ENCODE measurements at places on chromosomes 16 and 17.

DNA sequence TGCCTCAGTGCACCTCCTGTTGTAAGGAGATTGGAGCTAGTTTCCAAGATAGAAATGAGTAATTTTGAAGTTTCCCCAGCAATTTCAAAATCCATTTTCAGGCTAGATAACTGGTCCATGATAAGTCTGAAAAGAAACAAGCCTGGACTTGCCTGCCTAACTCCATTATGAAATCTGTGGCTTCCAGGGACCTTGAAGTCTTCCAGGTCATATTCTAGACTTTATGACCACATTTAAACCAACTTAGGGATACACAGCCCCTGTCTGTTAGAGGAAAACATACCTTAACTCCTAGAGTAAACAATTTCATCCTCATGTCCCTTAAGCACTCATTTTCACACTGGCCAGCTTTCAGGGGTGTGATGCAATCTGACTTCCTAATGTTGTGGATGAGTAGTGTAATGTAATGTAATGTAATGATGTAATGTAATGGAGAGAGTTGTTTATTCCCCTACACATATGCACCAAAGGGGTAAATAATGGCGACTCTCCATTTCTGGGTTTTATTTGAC, 96.7 kb upstream of the FAM20A start:
- no peak for DNase-seq

DNA sequence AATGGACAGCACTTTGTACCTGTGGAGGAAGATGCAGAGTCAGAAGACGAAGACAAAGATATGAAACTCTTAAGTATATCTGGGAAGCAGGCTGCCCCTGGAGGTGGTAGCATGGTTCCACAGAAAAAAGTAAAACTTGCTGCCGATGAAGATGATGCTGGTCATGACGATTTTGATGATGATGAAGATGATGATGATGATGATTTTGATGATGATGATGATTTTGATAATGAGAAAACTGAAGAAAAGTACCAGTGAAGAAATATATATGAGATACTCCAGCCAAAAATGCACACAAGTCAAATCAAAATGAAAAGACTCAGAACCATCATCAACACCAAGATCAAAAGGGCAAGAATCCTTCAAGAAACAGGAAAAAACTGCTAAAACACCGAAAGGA, 268.5 kb upstream of the EEF2KMT start:
- DNase-seq, result no peak

DNA sequence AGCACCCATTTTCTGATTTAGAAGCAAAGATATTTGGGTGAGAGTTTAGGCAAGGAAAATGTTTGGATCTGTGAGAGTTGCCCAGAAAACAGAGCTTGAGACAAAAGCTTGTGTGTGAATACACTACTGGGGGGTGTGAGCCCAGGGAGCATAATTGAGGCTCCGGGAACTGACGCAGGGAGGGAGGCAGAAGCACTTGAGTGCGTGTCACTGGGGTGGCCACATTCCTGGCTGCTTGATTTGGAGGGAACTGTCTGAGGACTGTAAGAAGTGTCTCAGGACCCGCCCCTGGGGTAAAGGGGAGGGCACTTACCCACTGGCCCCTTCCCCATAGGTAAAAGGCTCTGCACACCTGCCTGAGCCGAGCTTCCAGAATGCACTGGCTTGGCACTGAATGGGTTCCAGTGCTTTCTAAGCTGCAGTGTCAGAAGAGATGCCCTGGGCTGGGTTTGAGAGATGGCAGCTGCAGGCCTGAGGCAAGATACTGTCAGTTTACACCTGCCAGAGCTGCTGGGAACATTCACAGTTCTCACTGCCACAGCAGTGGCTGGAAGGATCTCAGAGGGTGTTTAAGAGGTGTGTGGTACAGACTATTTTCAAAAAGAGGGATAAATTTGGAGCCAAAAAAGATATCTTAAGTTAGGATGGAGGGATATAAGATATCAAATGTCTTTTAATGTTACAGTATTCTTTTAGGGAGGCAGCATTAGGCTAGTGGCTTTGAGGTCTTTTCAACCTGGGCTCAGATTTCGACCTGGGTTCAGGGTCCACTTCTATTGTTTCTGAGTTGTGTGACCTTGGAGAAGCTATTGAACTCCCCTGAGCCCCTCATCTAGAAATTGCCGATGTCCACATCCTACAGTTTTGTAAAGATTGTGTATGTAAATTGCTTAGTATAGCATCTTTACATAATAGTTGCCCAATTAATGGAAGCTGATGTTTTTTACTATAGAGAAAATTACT, 6.9 kb upstream of the TEX2 start:
- DNase-seq, result no peak

GRCh38 chr17:67312265-67312664, 54.1 kb downstream of the PSMD12 start:
- no peak for DNase-seq

DNA sequence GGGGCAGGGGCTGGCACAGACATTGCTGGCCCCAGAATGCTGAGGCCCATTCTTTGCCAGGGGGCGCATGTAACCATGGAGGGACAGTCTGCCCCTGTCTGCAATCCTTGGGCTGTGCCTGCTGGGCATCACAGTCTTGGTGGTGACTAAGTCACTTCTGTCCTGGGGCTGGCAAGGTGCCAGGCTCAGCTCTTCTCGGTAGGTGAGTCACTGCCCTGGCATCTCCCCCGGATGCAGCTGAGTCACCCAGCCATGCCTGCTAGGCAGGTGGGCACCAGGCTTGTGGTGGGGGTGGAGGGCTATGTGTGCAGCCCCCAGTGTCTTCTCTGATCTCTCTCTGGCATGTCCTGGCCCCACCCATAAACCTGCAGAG, 5.6 kb downstream of the RARA start:
- DNase-seq, result no peak

DNA sequence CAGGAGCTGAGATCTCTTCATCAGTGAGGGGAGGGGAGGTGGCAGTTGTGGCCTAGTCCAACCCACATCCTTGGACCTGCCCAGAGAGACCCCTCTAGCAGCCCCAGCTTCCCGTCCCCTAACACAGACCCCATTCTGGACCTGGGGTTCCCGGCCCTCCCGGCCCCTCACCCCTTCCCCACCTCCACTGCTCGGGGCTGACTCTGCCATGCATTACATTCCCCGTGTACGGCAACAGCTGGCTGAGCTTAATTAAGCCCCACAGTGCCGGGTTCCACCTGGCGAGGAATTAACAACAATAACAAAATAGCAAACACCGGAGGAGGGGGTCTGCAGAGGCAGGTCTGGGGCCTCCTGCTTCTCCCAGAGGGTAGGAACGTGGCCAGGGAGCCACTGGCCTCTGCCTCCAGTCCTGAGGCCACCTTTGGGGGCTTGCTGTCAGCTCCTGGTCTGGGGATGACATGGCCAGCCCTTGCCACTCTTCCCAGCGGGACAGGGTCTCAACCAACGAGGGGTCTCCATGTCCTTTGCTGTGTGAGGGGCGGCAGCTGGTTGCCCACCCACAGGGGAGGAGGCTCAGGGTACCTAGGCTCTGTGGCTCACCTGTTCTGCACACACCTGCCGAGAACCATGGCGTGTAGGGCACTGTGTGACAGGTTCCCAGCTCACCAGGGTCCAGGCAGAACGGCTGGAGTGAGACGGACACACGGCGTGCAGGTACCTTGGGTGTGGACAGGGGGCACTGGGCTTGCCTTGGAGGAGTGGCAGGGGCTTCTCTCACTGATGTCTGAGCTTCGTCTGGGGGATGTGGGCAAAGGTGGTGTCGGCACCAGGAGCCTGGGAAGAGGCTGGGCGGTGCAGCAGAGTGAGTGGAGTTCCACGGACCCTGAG, 46.9 kb upstream of the CBFA2T3 start:
- DNase-seq, result no peak

GRCh38 chr16:14416184-14416583, 213.9 kb downstream of the PARN start:
- no peak for DNase-seq

GRCh38 chr16:30761427-30761927, 385 bp downstream of the CFAP119 start:
- no peak for DNase-seq

DNA sequence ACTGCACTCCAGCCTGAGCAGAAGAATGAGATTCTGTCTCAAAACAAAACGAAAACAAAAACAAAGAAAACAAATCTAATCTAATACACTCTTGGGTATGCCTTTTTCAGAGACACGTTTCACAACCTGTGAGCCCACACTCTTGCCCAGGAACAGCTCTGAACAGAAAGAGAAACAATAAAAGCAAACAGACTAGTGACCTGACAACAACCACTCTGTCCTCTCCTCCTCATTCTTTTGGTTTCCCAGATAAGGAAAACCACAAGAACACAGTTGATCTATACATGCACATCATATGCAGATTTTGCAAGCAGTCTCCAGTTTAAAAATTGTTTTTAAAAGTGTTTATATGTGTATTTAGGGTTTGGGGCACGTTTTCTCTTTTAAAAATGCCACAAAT, 1.3 kb downstream of the MKS1 start:
- DNase-seq, result no peak

DNA sequence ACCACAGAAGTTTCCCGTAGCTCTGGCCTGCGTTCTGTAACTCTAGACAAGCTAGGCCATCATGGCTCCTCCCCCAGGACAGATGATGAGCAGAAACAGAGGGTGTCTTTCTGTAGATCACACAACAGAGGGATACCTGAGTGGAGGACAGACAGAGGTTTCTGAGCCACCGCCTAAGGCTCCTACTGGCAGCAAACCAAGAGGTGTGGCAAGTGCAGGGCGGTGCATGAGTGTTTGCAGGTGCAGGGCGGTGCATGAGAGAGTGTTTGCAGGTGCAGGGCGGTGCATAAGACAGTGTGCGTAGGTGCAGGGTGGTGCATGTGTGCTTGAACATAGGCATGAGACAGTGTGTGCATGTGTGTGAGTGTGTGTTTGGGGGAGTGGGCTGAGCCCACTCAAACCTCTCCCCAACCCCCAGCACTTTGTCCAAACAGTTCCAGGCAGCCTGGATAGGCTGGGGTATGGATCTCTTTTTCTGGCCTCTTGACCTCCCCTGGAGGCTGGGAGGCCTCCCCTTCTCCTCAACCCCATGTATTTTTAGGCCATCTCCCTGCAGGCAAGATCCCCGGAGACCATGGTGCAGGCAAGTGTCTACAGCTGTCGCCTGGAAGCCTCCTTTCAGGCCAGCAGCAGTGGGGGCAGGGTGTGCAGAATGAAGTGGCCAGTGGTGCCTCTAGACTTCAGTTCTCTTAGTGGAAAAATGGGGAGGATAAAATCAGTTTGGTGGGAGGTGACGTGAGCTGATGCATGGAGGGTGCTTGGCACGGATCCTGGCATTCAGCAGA, 53.4 kb upstream of the CBX4 start:
- DNase-seq, result no peak

GRCh38 chr17:35127751-35128514, 6.5 kb downstream of the FNDC8 start:
- no peak for DNase-seq

- no peak for DNase-seq
Observed at GRCh38 chr16:56657555-56658326, at the start of gene MT1F. Gene MT1F (plus strand): TSS chr16:56657959. CDS start chr16:56658059, 100 bp downstream.

DNA sequence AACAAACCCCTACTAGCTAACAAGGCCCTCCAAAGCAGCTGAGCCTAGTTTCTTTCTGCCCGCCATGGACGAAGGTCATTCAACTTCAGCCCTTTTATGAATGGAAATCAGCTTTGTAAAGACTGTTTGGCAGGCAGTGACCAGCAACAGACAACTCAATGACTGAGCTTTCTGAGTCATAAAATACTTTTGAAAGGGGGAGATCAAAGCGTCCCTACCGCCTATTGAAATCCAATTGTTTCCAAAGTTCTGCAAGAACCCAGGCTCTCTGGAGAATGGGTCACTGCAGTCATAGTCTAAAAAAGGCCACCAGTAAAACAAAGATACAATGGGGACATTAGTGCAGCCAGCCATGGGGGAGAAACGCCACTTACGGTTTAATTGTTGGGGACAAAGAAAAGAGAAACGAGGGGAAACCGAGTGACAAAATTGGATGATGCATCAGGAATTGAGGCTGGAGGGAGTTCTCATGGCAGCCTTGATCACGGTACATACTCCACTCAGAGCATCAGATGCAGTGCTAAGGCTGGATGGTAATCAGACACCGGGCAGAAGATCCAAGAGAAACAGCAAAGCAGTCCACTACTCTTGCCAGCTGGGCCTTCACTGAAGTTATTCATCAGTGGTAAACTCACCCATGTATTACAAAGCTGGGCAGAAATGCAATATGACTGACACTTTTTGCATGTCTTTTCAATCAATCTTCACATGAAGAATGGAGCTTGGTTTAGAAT, 9.8 kb downstream of the ADAMTS18 start:
- no peak for DNase-seq

DNA sequence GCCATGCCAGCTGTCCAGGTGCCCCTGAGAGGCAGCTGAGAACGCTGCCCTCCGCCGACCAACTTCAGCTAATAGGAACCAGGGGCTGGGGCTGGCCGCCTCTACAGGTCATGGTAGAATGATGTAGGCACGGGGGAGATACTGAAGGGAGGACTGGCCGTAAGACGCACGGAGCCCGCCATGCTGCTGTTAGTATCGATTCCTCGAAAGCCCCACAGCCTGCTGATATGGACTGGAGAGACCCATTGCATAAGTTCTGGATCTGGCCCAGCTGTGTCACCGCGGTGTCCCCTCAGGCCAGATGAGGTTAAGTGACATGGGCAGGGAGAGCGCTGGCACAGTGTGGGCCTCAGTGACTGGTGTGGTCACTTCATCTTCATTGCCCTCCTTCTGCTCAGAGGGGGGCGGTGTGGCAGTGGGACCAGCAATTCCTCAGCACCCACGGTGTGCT, 75.6 kb downstream of the AMFR start:
- no peak for DNase-seq

DNA sequence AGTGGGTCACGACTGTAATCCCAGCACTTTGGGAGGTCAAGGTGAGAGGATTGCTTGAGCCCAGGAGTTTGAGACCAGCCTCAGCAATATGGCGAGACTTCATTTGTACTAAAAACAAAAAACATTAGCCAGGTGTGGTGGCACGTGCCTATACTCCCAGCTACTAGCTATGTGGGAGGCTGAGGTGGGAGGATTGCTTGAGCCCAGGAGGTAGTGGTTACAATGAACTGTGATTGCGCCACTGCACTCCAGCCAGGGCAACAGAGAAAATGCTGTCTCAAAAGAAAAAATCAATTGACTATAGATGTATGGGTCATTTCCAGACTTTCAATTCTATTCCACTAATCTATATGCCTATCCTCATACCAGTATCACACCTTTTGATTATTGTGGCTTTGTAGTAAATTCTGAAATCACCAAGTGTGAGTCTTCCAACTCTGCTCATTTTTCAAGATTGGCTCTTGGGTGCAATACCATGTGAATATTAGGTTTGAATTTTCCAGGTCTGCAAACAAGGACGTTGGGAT, 27.2 kb upstream of the CEP20 start:
- no peak for DNase-seq

DNA sequence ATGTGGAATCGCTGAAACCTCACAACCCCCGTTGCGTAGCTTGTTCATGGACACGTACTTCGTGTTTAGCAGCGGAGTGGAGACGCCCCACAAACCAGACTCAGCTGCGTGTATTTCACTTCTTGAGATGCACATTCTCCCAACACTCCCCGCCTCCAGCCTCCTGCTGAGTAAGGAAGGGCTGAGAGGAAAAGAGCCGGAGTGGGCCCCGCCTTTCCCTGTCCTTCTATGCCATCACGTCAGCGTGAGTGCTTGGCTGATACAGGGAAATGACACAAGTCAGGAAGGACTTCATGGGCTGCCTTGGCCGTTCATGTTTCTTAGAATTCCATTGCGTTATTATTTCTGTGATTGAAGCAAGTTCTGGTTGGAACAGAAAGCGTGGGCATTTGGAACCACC, 68.6 kb upstream of the CBX4 start:
- no peak for DNase-seq
